Hematopoietic multipotent progenitor cell treated with erythropoietin and hydrocortisone succinate and interleukin-3 and kit ligand, for 15 days (in vitro differentiated cells): ENCODE measurements at places on chromosomes 1 and 21.

DNA sequence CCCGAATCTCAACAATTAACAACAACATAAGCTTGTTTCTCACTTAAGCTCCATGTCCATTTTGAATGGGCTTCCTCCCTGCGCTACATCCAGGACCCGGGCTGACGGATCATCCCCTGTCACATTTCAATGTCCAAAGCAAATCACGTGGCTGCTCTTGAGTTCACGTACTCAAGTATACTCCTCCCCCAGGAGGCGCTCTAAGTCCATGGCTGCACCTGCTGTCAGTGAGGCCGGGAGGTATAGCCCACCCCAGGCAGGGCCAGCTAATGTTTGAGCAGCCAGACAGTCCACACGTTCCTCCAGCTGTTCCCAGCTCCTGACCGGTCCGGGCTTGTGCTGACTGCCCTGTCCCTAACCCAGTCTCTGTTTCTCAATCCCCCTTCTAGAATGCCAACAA is 220.8 kb downstream of the SLC35F3 start:
- no peak for DNase-seq

- DNase-seq: no peak
Observed at GRCh38 chr1:192104852-192105251, 53.4 kb upstream of the RGS18 start.

DNA sequence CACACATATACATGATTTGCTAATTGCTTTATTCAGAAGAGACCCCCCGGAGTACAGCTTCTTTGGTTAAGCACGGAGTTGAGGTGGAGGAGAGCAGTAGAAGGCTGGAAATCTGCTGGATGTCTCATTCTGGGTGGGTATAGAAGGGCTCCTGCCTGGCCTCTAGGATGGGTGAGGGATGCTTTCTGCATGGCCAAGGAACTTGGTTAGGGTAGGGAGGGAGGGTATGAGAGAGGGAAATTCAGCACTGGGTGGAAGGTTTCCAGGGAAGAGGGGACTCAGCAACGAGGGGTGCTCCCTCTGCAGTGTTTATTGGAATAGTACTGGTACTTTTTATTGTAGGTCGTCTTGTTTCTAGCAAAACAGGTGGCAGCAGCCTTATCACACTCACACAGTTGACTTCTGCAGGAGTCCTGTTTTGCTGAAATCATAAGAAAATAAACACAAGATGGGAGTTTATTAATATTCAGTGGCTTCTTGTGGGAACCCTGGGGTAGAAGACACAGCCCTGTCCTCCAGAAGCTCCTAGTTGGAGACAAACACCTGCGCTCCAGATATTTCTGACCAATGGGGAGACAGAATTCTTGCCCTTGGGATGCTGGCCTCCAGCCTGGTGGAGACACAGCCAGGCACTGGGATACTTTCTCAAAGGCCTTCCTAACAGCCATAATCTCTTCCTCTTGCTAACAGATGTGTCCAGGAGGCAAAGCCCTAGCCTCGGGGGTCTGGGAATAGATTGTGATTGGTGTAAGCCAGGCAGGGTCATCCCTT is 3.8 kb downstream of the PLA2G2A start:
- DNase-seq: no peak

DNA sequence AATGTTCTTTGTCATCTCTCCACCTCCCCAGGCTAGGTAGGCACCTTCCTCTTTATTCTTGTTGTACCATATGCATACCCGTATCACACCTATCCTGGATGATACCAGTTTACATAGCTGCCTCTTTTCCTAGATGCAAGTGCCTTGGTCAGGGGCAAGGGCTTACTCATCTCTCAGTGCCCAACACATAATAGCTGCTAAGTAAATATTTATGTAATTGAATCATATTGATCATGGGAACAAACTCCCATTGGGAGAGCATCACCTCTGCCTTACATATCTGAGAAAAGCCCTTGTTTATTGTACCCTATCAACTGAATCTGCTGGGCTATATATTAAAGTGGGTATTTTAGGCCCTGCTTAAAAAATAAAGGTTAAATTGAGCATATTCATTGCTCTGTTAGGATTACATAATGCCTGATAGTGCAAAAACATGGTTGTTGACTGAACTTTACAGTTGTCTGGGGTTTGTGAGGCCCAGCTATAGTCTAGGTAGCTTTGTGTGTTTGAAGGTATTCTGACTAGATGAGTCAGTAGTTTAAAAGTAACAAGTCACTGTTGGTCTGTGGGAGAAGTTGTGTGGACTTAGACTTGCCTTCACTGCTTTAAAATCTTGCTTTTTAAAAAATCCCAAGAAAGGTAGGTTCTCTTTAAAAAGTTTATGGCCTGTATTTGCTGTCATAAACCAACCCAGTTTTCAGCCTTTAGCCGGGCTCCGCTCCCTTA is 82.6 kb downstream of the OLFML2B start:
- peak; percentile 32 for DNase-seq

DNA sequence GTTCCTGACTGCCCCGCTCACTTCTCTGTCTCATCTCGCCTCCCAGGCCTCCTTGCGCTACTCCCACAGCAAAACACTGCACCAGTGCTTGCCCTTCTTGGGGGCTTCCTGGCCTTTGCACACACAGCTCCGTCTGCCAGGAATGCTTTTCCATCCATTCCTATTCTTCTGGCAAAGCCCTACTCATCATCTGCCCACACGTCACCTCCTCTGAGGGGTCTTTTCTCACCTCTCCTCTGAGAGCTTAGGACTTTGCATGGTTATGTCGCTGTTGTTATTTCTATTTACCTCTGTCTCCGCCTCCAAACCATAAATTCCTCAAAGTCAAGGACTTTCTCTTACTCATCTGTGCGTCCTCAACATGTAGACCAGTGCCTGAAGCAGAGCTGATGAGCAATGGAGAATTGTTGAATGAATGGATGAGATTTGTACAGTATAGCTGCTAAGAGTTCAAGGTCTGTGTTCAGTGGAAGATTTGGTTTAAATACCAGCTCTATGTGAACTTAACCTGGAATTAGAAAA is 26.4 kb upstream of the BTG2 start:
- no peak for DNase-seq

DNA sequence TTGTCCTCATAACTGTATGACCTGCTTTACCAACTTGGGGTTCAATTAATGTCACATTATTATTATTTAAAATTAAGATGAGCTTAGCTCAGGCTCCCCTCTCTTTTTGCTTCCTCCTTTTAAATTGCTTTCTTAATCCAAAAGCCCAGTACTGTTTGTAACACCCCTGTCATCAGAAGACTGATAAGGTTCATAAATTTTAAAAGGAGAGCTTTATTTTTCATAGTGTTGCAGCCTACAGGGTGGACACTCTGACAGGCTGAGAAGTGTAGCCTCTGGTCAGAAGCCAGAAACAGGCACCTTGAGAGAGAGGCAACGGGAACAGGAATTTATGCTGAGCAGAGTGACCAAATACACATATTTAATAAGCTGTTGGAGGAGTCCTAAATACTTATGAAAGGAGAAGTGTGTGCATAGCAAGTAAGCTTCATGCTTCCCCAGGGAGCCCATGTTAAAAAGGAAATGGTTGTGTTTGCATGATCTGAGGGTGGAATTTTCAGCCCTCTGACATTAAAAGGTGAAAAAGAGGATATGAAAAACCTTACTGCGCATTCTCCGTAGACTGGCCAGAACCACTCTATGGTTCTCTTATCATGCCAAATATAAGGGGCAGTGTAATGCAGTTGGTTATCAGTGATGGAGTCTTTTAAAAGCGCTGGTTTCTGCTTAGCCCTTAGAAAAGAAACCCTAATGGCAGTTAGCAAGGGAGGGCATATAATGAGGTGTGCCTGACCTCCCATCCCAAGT is 30.5 kb upstream of the FGGY start:
- DNase-seq: no peak

DNA sequence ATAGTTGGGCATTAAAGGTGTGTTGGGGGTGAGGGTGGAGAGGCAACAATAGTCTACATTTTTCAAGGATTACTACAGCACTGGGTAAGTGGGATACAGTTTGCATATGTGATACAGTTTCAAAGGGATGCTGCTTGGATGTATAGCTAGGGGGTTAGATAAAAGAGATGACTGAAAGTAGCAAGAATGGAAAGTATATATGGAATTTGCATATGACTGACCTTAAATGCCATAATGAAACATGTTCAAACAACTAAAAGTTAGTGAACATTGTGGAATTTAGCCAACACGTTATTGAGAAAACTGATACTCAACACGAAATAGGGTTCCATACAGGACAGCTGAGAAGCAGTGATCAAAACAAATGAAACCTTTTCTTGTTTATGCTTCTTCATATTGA is 124.8 kb upstream of the CHRM3 start:
- no peak for DNase-seq

DNA sequence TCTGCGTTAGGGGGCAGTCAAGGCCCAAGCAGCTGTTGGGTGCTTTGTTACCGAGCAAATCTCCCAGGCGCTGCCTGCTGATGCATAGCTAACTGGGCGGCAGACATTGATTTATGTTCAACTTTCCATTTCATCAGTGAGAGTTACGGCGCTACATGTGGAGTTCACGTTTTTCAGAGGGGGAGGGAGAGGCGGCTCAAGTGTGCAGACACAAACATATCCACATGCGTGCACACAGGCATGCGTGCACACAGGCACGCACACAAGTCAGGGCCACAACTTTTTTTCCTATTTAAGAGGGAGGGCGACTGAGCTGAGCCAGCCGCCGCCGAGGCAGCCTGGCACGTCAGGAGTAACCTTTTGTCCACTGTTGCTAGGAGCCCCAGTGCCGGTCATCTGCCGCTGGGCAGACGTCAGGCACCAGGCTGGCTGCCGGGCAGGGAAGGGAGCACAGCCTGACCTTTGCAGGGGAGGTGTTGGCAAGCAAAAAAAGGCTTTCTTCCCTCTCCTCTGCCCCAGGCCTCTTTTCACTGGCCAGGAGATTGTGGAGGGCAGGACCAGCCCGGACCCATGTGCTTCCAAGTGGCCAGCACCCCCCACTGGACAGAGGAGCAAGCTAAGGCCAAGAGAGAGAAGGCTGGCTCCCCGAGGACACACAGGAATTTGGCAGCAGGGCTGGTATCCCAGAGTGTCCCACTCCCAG is 73.3 kb downstream of the MRPL37 start:
- DNase-seq: no peak
